Activated CD8-positive, alpha-beta memory T cell treated with anti-CD3 and anti-CD28 coated beads, Interleukin-2, amount 10 ng/mL, durations not matched to agents 7 days and 5 days (primary cell): ENCODE measurements at places on chromosomes 6 and 20. TPM values are rescaled to one million over a fixed set of nuclear protein-coding genes. Genes with fewer than 3 reads are reported as not detected.

GRCh38 chr6:146876271-146877151 lies 277.7 kb downstream of the ADGB start:
- peaks cover 6% of the 10 kb centered on the region for H3K27me3 ChIP-seq
- H3K4me1 ChIP-seq: peaks cover 9% of the 10 kb centered on the region
- H3K4me3 ChIP-seq: no peak overlapping the region
- DNase-seq: no peak

CFAP61 gene
- total RNA-seq: not detected

GRCh38 chr20:52668626-52669025 lies 303.5 kb upstream of the TSHZ2 start:
- H3K27ac ChIP-seq: no peak overlapping the region
- H3K27me3 ChIP-seq: no peaks in the 10 kb centered on the region
- H3K36me3 ChIP-seq: no peaks in the 10 kb centered on the region
- DNase-seq: no peak
- H3K4me1 ChIP-seq: no peaks in the 10 kb centered on the region

ZFP57 gene
- 14.1 TPM for total RNA-seq

DNA sequence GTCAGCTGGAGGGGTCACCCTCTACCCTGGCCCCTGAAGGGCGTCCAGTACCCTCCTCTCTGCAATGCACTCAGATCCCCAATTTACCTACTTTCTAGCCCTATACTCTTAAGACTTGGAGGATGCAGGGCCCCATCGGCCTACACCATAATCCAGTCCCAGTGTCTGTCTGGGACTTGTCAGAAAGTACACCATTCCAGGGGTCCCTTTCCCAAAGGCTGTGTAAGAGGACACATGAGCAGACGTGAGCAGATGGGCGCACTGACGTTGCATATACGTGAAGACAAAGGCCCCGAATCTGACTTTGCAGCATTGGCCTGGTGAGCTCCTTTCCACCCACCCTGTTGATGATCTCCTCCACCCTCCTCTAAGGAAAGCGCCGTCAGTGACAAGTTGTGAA lies 20.9 kb upstream of the SMOC2 start:
- no peak overlapping the region for H3K4me3 ChIP-seq
- H3K27me3 ChIP-seq: no peaks in the 10 kb centered on the region
- no peak overlapping the region for H3K27ac ChIP-seq
- no peaks in the 10 kb centered on the region for H3K36me3 ChIP-seq
- H3K4me1 ChIP-seq: no peaks in the 10 kb centered on the region

- no peak overlapping the region for H3K4me3 ChIP-seq
- DNase-seq: no peak
- H3K27me3 ChIP-seq: peaks cover 13% of the 10 kb centered on the region
Measured at GRCh38 chr6:117346142-117346930, 79.4 kb downstream of the ROS1 start.

DNA sequence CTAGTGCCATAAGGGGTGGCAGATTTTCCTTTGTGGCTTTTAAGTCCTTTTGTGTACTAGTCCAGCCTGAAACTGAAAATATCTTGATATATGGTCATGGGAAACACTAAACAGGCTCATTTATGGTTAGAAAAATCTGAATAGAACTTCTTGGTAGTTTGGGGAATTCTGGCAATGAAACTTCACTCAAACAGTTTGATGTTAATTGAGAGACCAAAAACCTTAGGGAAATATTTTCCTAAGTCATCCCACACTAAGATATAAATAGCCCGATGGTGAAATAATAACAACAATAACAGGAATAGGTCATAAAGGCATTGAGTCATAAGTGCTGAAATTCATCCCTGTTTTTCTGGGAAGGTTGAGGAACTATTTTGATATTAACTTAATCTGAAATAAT lies 146.2 kb upstream of the SMLR1 start:
- no peak overlapping the region for H3K4me3 ChIP-seq
- peaks cover 13% of the 10 kb centered on the region for H3K4me1 ChIP-seq
- H3K27ac ChIP-seq: no peak overlapping the region
- H3K27me3 ChIP-seq: no peaks in the 10 kb centered on the region

ZBTB12 gene
- 3.3 TPM for total RNA-seq

DNA sequence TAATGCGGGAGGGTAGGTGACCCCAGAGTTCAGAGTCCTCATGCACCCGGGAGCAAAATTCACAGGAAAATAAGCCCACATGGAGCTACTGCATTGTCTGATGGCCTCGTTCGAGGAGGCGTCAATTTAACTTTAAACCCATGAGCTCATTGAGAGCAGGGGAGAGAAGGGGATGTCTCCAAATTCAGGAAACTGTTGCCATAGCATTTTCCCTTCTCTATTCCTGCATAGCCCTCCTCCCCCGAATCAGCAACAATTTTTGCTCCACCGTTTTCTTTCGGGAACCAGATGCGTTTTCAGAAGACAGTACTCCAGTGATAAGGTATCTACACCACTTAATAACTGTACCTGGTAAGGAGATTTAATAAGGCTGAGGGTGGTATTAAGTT lies 324 bp upstream of the LAMP5 start:
- H3K4me1 ChIP-seq: peaks cover 2% of the 10 kb centered on the region
- no peaks in the 10 kb centered on the region for H3K36me3 ChIP-seq
- no peak for DNase-seq
- peaks cover 78% of the 10 kb centered on the region for H3K27me3 ChIP-seq
- H3K4me3 ChIP-seq: no peak overlapping the region

DNA sequence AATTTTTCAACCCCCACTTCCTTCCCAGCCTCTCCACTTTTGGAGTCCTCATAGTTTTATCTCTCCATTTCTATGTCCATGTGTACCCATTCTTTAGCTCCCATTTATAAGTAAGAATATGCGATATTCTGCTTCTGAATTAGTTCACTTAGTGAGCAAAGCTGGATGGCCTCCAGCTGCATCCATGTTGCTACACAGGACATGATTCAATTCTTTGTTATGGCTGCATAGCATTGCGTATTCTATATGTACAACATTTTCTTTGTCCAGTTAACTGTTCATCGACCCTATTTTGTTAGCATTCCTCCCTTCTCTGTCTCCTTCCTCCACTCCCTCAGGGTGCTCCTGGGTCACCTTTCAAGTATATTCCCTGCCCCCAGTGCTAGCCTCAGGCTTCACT lies 210.0 kb upstream of the SSTR4 start:
- H3K4me1 ChIP-seq: no peaks in the 10 kb centered on the region
- no peaks in the 10 kb centered on the region for H3K36me3 ChIP-seq
- DNase-seq: no peak
- no peak overlapping the region for H3K4me3 ChIP-seq
- H3K27ac ChIP-seq: no peak overlapping the region

EXOC2 gene
- total RNA-seq: 28.4 TPM

RNF114 gene
- 65.2 TPM for total RNA-seq

- no peak overlapping the region for H3K27ac ChIP-seq
- peaks cover 13% of the 10 kb centered on the region for H3K4me1 ChIP-seq
- H3K4me3 ChIP-seq: peak overlapping the region; percentile 24
- DNase-seq: peak; percentile 60
Measured at GRCh38 chr20:57748601-57749130, 38.9 kb upstream of the PMEPA1 start.

RSPH9 gene
- not detected for total RNA-seq

- no peak overlapping the region for H3K4me3 ChIP-seq
- no peaks in the 10 kb centered on the region for H3K27me3 ChIP-seq
- peaks cover 75% of the 10 kb centered on the region for H3K4me1 ChIP-seq
Measured at GRCh38 chr6:37492236-37492972, 7.3 kb downstream of the CCDC167 start.

DNA sequence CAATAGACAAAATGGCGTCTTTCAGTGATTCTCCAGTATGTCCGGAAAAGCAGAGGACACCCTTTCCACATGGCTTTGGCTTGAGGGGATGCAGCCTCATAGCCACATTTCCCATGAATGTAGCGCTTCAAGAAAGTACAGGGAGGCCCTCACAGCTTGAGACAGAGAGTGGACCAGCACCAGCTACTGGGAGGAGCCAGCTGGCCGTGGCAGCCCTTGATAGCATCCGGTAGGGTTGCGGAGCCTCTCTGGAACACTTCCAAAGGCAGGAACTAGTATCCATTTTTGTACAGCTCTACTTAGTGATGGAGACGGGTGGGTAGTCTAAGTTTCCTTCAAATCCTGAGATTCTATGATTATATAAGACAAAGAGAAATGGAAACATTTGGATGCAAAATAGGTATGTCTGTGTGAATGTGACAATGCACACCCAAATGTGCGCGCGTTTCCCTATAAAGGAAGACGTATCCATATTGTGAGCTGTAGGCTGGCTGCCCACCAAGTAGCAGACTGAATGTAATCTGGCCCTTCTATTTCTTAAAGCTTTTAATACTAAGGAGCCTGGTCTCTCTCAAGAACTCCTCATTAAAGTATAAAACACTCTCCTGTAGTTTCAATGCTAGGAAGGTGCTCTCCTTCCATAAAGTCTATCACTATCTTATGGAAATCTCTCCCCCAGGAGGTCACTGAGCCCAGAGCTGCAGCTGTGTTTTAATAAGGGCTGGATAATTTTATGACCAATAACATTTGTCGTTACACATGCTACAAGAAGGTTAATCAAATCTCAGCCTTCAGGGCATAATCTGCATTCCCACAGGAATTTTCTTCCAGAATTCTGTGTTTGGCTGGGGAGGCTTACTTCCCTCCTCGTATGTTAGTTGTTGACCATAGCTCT lies 74.0 kb downstream of the SOBP start:
- no peak for DNase-seq
- H3K4me3 ChIP-seq: no peak overlapping the region
- no peak overlapping the region for H3K27ac ChIP-seq
- no peaks in the 10 kb centered on the region for H3K4me1 ChIP-seq
- no peaks in the 10 kb centered on the region for H3K36me3 ChIP-seq

NOX3 gene
- not detected for total RNA-seq

ASIP gene
- not detected for total RNA-seq

GRCh38 chr20:1890469-1891262 lies 4.5 kb upstream of the SIRPA start:
- peaks cover 54% of the 10 kb centered on the region for H3K27me3 ChIP-seq
- H3K4me3 ChIP-seq: no peak overlapping the region
- H3K27ac ChIP-seq: no peak overlapping the region
- H3K4me1 ChIP-seq: no peaks in the 10 kb centered on the region
- no peaks in the 10 kb centered on the region for H3K36me3 ChIP-seq

FABP7 gene
- total RNA-seq: not detected

DNA sequence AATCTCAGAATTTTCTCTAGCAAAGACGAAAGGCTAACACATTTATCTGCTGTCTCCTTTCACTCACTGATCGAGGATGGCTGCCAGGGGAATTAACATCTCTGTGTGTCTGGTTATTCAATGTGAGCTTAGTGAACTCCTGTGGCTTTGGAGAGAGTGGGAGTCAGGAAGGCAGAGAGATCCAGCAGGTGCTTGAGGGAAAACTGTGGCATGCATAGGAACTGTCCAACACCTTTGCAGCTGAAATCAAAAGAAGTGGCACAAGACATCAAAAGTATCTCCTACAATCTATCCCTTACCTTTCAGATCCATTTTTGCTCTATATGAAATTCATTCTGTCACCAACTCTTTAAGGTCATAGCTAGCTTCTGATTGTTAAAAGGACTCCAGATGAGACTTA lies 11.8 kb upstream of the FAM184A start:
- peaks cover 2% of the 10 kb centered on the region for H3K36me3 ChIP-seq
- H3K27ac ChIP-seq: no peak overlapping the region
- DNase-seq: no peak
- no peaks in the 10 kb centered on the region for H3K4me1 ChIP-seq
- H3K4me3 ChIP-seq: no peak overlapping the region

CFAP206 gene
- not detected for total RNA-seq

GRCh38 chr6:72953971-72954381 lies 271.3 kb downstream of the KHDC1L start:
- H3K27me3 ChIP-seq: no peaks in the 10 kb centered on the region
- no peak overlapping the region for H3K27ac ChIP-seq
- no peak overlapping the region for H3K4me3 ChIP-seq
- peaks cover 6% of the 10 kb centered on the region for H3K4me1 ChIP-seq
- no peaks in the 10 kb centered on the region for H3K36me3 ChIP-seq

DNA sequence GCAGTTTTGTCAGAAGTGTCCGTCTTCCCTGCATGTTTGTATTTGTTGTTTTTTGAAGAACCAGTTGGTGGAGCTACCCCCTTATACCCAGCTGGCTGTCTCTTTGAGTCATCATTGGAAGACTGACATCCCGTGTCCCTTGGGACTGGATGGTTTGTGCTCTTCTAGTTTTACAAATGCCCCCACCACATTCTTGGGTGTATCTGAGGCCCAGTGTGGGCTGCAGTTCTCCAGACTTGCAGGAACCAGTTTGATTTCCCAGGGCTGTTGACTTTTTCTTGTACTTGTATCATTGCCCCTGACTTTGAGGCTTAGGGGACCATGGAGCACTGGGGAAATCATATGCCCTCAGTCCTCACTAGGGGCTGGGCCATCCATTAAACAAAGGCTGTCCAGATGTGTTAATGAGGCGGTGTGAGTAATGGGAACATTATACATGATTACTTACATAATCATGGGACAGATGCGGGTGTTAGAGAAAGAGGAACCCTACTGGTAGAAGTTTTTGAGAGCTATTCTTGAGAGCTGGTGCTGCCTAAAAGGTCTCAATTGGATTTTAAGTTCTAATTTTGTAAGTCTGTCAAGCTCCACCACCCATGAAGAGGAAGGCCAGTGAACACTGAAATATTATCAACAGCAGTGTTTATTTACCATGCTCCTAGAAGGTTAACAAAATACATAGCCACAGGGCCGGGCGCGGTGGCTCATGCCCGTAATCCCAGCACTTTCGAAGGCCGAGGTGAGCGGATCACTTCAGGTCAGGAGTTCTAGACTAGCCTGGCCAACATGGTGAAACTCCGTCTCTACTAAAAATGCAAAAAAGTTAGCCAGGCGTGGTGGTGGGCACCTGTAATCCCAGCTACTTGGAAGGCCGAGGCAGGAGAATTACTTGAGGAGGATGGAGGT lies 8.5 kb downstream of the JARID2 start:
- peaks cover 52% of the 10 kb centered on the region for H3K36me3 ChIP-seq
- H3K4me3 ChIP-seq: no peak overlapping the region
- H3K27me3 ChIP-seq: no peaks in the 10 kb centered on the region
- peak overlapping the region; percentile 85 for H3K27ac ChIP-seq
- H3K4me1 ChIP-seq: peaks cover 93% of the 10 kb centered on the region
- DNase-seq: no peak

EDN3 gene
- not detected for total RNA-seq

SPATS1 gene
- not detected for total RNA-seq

DNA sequence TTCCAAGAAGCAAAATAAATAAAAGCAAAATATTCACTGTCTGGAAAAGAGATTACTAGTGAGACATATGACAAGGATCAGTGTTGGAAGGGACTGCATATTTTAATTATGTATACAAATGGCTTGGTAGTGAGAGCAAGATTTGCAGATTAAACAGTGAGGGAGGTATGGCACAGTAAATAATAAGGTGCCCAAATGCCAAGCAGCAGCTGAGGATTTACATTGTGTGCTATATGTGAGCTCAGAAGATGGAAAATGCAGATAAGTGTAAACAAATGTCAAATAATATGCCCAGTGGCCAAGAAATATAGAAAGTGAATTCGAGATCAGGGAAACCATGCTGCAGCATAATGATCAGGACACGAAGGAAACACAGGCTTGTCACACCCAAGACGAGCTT lies 173.8 kb upstream of the NRSN1 start:
- DNase-seq: no peak
- H3K27ac ChIP-seq: no peak overlapping the region
- H3K27me3 ChIP-seq: no peaks in the 10 kb centered on the region
